ENCODE measurements at places on chromosomes 3 and 15. TPM values are rescaled to one million over a fixed set of nuclear protein-coding genes. Genes with fewer than 3 reads are reported as not detected.

Gene NR2E3
- polyA plus RNA-seq: 0.21 TPM

Gene VWA5B2
- polyA plus RNA-seq: 1.3 TPM

Gene GOLGA8T
- not detected for polyA plus RNA-seq

Gene DYNC1LI1
- 42.1 TPM for polyA plus RNA-seq

Gene PDZRN3
- polyA plus RNA-seq: 43.8 TPM

Gene NEK10
- 2.1 TPM for polyA plus RNA-seq

Gene PAK6
- 5.8 TPM for polyA plus RNA-seq

Gene PLA2G4E
- polyA plus RNA-seq: not detected

Gene GABRR3
- not detected for polyA plus RNA-seq

Gene QARS1
- polyA plus RNA-seq: 318 TPM

Gene PIK3R4
- polyA plus RNA-seq: 51.5 TPM

Gene UBP1
- polyA plus RNA-seq: 94.0 TPM

Gene MORC1
- polyA plus RNA-seq: 0.68 TPM

- DNase-seq: no peak
These were observed 399.1 kb downstream of the SI start for GRCh38 chr3:164679245-164679644.

GRCh38 chr3:145182196-145182911 is 978.6 kb downstream of the PLOD2 start:
- no peak for DNase-seq

GRCh38 chr3:73557986-73558726 is 66.6 kb downstream of the PDZRN3 start:
- no peak for DNase-seq

DNA sequence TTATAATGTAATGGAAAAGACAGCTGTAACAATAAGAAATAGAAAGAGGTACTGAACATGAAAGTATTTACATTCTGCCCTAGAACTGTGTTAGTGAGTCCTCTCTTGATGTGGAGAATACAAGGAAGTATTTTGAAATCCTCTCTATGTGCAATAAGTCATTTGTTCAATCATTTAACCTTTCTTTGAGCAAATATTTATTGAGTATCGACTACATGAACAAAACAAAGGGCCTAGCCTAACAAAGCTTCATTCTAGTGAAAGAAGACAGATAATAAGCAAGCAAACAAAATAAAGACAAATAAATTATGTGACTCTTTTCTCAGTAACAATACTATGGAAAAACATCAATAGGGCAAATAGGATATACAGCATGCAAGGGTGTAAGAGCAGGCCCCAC is 354.9 kb upstream of the ATP11B start:
- DNase-seq: no peak

DNA sequence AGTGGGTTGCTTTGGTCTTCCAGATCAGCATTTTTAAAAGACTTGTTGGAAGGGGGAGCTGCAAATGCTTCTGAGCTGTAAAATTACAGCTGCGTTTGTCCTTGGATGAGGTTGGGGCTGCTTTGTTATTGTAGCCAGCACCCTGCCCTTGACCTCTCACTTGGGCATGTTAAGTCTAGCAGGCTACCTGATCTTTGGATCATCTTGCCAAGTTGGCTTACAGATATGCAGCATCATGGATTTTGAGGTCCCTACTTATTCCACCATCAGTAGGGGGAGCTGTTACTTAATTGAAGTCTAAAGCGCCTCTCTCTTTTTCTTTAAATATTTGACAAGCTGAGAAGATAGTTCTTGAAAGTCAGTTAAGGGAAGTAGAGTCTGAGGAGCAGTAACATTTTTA is 793.0 kb downstream of the MCTP2 start:
- DNase-seq: no peak

DNA sequence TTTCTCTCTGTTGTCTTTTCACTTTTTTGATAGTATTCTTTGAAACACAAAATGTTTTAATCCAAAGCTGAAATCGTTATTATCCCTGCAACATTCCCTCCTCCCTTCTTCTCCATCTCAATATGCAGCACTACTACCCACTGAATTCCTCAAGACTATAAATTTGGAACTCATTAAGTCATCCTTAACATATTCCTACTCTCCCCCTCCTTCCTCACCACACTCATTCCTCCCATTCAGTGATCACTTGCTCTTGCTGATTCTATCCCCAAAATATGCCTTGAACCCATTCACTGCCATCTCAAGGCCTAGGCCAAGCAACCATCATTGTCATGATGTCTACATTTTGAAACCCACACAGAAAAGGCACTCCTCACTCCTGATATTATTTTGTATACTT is 2.4 kb upstream of the PIK3R4 start:
- DNase-seq: no peak

- DNase-seq: no peak
These were observed 292.1 kb downstream of the VPS13C start for GRCh38 chr15:61768131-61768530.

GRCh38 chr15:26134152-26134551 is 271.0 kb upstream of the ATP10A start:
- no peak for DNase-seq

DNA sequence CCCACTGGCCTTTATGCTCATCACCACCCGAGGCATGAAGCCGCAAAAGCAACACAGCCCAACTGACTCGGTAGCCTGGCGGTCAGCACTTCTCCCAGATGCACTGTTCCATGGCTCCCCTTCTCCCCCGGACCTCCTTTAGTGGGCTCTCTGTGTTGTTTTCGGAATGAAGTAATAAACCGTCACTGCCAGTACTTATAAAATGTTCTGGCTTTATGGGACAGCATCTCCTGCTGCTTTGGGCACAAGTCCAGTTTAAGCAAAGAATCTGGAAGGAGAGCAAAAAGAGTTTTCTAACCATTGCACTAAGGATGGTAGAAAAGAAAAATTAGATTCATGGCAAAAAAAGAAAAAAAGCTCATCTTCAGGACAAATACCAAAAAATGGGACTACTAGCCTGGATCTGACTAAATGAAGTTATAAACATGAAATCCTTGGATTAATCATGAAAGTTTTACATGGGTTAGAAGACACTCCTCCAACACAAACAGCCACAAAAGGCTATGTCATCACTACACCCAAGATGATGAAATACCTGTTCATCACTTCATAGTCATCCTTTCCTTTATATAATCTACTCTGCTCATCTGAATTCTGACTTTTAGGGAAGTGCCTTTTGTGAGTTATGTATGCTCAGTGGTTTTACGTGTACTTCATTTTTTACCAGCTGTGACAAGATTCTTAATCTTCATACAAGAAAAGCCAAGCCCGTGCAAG is 89.5 kb upstream of the UBE2E2 start:
- DNase-seq: no peak

DNA sequence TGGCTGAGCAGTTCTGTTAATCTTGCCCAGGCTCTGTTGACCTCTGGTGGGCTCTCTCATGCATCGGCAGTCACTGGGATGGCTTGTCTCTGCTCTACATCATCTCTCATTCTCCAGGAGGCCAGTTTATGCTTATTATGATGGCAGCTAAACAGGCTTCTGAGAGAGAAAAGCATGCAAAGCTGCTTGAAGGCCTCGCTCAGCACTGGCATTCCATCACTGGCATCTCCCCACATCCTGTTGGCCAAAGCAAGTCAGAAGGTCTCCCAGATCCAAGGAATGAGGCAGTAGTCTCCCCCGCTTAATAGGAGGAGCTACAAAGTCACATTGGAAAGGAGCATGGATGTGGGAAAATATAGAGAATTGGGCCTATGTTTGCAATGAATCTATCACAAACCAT is 212.6 kb downstream of the ZNF621 start:
- no peak for DNase-seq

GRCh38 chr15:89633585-89633984 is 21.7 kb downstream of the KIF7 start:
- DNase-seq: no peak

- no peak for DNase-seq
These were observed 16.0 kb upstream of the RAD18 start for GRCh38 chr3:8979262-8979661.

- no peak for DNase-seq
These were observed 470.2 kb downstream of the MAGI1 start for GRCh38 chr3:65568497-65568896.

- DNase-seq: no peak
These were observed 104.3 kb downstream of the CPN2 start for GRCh38 chr3:194246709-194247349.

- DNase-seq: no peak
These were observed 147.1 kb upstream of the RGMA start for GRCh38 chr15:93235926-93236780.

DNA sequence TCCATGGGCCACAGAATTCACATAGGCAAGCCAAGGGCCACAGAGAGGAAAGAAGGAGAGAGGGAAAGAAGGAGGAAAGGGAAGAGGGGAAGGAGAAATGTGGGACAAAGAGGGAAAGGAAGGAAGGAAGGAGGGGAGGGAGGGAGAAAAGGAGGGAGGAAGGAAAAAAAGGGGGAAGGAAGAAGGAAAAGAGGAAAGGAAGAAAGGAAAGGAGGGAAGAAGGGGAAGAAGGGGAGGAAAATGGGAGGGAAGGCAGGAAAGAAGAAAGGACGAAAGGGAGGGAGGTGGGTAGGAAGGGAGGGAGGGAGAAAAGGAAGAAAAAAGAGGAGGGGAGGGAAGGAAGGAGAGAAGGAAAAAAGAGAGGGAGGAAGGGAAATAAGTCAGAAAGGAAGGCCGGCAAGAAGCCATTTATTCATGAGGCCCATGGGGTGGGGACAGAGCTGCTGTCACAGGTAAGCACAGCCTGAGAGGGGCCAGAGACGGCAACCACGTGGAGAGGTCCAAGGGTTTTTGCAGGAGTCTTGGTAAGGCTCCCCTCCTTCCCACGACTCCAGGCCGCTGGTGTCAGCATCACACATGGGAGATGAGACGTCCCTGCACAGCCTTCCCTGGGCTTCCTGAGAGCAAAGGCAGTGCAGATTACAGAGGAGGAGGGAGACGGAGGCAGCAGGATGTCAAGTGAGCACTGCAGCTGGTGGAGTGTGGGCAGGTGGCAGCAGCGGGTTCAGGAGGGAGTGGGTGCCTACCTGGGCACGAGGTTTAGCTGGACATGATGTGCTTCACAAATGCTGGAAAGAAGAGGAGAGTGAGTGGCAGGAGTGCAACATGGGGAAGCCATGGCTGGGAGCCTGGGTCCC is 5.5 kb downstream of the MYL3 start:
- DNase-seq: no peak

DNA sequence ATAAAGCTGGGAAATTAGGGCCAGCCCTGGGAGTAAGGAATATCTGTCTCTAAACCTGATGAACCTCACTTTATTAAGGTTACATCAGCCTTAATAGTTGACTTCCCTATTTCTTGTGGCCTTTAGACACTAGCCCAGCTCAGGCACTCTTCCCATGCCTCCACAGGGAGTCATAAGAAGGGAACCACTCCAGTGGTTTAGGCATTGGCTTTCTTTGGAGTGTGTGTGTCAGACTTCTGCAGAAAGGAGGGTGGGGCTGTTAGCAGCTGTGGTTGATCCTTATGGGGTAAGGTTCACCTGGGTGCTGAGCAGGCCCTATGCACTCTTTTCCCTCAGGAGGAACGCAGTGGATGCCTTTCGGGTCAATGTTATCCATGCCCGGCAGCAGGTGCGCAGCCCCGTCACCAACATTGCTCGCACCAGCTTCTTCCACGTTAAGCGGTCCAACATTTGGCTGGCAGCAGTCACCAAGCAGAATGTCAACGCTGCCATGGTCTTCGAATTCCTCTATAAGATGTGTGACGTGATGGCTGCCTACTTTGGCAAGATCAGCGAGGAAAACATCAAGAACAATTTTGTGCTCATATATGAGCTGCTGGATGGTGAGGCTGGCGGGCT is 4.0 kb downstream of the AP2M1 start:
- no peak for DNase-seq
